ENCODE measurements at places on chromosomes 13 and 19.

GRCh38 chr13:73984949-73985691, 149.1 kb downstream of the KLF12 start:
- no peak for DNase-seq

- no peak for DNase-seq
Observed at GRCh38 chr19:976476-976875, 7.7 kb upstream of the WDR18 start.

DNA sequence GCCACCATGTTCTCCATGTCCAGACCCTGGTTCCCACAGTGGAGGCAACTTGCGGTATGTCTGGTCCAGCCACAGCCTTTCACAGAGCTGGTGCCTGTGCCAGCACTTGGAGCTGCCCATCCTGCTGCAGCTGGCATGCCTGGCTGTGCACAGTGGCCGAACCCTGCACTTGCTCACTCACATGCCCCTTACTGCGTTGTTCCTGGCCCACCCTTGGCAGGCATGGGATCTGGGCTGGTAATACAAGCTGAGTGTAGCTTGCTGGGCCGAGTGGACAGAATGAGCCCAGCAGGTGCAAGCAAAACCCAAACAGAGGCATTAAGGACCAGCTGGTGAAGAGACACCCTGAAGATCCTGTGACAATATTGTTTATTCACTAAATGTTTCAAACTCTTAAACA, 583.9 kb upstream of the SLITRK6 start:
- DNase-seq, result no peak

GRCh38 chr13:37985281-37985680, 115.7 kb upstream of the TRPC4 start:
- DNase-seq, result no peak

GRCh38 chr13:99335603-99336002, 28.4 kb upstream of the GPR183 start:
- no peak for DNase-seq

- no peak for DNase-seq
Observed at GRCh38 chr13:33167491-33167890, 118.1 kb downstream of the STARD13 start.

DNA sequence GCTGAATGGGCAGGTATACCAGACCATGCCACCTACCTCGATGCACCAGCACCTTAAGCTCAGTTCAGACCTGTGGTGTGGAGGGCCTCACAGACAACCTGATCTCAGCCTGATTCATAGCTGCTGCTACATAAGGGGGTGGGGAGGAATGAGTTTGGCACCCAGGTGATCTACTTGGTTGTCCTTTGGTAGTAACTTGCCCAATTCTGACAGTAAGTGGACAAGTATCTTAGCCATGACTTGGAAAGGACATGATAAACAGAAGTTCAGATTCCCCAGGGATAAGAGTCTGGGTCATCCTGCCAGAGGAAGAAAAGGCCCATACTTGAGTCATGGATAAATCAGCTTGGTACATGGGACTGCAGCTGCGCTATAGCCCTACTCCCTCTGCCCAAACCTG, 28.4 kb upstream of the SOHLH2 start:
- no peak for DNase-seq

GRCh38 chr19:8242211-8242821, 33.1 kb downstream of the CERS4 start:
- DNase-seq, result no peak

GRCh38 chr13:111251646-111252445, 68.6 kb upstream of the TEX29 start:
- DNase-seq, result no peak

All from ascending aorta (tissue), 2 donors.